ENCODE measurements at places on chromosomes 7 and 10.

GRCh38 chr7:47194516-47195057, 387.3 kb downstream of the TNS3 start:
- no peak for DNase-seq

DNA sequence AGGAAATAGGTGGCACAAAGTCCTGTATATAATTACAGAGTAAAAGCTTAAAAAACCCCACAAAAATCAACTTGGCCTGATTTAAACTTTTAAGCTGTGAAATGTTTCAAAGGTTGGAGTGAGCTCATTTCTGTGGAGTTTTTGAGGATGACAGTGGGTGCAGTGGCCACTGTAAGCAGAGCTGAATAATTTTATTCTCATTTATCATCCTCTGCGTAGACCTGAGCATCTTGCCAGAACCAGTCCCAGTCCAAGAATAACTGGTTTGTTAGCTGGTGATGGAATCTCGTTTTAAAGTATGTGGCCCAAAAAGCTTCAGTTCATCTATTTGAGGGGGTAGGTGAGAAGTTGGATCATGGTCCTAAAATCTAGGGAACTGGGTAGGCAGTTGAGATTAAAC, 4.4 kb downstream of the BMPER start:
- no peak for DNase-seq

DNA sequence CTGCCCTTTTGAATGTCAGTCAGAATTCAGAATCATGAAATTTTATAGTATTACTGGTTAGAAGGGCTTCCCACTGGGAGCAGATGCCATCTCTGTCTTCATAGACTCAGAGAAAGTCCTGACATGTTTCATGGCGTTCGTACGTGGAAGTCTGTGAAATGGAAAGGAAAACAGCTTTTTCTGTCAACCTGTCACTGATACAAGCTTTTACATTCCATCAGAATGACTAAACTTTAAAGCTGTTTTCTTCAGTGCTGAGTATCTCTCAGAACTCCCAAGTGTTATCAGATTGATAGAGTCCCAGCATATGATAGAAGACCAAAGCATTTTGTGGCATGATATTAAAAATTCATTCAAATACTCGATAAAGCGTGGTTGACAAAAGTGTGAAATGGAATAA, 726.7 kb upstream of the GALNT17 start:
- DNase-seq = no peak

- DNase-seq = no peak
Measured at GRCh38 chr7:16975712-16976111, 93.9 kb upstream of the AGR3 start.

DNA sequence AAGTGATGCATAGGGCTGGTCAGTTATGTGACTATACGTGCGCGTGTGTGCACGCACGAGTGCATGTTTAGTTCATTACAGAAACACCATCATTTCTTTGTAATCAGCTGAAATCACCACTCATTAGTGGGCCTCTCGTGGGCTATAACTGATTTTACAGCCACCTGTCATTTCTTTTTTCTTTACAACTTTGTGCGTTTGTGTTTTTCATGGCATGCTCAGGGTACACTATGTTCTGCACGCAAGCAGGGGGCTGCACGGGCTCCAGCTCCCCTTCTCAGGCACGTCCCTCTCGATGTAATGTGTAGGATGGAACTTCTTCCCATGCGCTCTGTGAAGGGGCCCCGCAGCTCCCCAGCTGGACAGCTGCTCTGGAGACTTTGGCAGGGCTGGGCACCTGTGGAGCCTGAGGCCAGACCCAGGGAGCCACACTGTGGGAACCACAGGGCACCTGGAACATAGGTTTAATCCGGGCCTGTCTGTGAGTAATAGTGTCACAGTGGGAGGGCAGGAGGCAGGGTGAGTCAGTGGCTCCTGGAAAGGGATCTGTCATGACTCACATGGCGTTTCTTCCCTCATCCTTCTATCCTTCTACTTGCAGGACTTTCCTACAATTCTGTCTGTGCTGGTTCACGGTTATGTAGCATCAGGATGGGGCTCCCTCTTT, 4.9 kb downstream of the GCK start:
- no peak for DNase-seq

DNA sequence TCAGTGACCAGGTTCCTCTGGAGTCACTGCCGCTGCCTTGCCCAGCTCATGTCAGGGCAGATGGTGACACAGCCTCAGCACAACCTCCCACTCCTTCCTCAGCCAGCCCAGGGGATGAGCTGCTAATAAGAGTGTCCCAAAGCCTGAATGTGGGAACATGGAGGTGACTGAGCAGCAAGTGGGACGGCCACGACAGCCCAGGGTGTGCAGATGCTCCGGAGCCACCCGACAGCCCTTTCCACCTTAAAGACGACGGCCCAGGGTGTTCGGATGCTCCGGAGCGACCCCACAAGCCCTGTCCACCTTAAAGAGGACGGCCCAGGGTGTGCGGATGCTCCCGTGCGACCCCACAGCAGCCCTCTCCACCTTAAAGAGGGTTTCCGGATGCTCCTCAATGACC, 89.2 kb downstream of the DIP2C start:
- DNase-seq = no peak

- DNase-seq = no peak
Measured at GRCh38 chr7:30888747-30889146, 22.9 kb upstream of the AQP1 start.

GRCh38 chr7:45295222-45295621, 137.6 kb downstream of the RAMP3 start:
- no peak for DNase-seq

GRCh38 chr7:136964347-136964746, 95.9 kb downstream of the CHRM2 start:
- no peak for DNase-seq

- DNase-seq = no peak
Measured at GRCh38 chr10:32957341-32958084, 517 bp downstream of the ITGB1 start.

- DNase-seq = no peak
Measured at GRCh38 chr10:92184977-92185376, 105.9 kb downstream of the CPEB3 start.

DNA sequence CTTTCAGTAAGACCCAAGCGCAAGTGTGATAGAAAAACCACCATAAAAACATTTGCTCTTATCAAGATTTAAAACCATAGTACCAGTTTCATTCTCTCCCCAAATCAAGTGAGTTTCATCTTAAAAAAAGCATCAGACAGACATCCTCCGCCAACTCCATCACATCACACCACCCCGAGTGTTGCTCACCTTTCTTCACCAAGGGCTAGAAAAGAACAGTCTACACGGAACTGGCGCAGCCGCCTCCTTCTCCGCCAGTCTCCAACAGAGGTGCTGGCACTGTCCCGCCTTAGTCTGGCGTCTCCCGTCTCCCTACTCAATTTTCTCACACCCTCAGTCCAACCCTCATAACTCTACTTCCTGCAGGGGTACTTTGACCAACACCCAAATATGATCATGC, 46.9 kb upstream of the WIPI2 start:
- peak; percentile 4 for DNase-seq

All from anterior cingulate cortex (tissue), 58 donors.